ENCODE measurements at places on chromosomes 7 and 10. TPM values are rescaled to one million over a fixed set of nuclear protein-coding genes. Genes with fewer than 3 reads are reported as not detected.

The CFAP70 gene
- total RNA-seq = 1.7 TPM

The OR2A1 gene
- not detected for total RNA-seq

The RBP4 gene
- not detected for total RNA-seq

The ADRB1 gene
- not detected for total RNA-seq

The FANK1 gene
- 0.42 TPM for total RNA-seq

The AZGP1 gene
- not detected for total RNA-seq

- no peak for DNase-seq
Observed at GRCh38 chr7:27842851-27843250, 102.9 kb downstream of the TAX1BP1 start.

GRCh38 chr10:58350619-58351323 is 16.0 kb downstream of the UBE2D1 start:
- DNase-seq = no peak

DNA sequence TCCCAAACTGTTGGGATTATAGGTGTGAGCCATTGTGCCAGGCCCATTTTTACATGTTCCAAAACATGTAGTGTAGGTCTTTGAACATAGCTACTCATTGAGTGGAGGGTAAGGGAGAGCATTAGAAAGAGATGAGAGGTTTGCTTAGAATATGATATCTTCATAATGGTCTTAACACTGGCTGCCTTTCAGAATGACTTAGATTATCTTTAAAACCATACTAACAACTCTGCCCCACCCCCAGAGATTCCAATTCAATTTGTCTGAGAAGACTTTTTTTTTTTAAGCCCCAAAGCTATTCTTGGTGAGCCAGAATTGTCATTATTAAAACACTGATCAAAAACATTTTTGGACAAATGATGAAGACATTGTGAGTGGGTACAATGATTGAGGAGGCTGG is 168.9 kb downstream of the PHTF2 start:
- no peak for DNase-seq

- DNase-seq = no peak
Observed at GRCh38 chr7:143435266-143435665, 8.0 kb upstream of the TAS2R60 start.

- DNase-seq = no peak
Observed at GRCh38 chr7:18363751-18364380, 131.7 kb upstream of the HDAC9 start.

DNA sequence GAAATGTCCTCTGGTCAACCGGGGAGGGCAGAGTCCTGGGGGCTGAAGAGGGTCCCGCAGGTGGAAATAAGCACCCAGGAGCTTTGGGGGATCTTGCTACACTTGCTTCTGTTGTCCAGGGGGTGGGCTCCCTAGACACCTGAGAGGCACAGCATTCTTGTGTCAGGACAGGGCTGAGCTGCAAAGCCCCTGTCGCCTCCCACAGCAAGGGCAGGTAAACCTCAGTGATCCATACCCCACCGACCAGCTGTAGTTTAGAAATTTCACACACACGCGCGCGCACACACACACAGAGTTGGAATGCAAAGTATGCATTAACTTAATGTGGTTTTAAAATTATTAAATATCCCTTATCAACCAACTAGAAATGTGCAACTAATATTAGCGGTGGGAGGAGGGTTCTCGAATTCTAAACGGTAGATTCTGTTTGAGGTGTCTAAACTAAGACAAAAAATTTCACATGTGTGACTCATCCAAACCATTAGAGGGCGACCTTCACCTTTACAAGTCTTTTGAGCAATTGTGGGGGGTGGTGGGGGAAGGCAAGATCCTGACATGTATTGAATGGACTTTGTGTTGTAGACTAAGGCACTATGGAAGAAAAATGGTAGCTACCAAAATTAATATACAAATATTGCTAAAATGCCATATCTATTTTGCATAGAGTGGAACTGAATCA is 34.3 kb upstream of the PTF1A start:
- no peak for DNase-seq

GRCh38 chr7:2237109-2237602 is 4.4 kb upstream of the MAD1L1 start:
- peak; percentile 51 for DNase-seq

DNA sequence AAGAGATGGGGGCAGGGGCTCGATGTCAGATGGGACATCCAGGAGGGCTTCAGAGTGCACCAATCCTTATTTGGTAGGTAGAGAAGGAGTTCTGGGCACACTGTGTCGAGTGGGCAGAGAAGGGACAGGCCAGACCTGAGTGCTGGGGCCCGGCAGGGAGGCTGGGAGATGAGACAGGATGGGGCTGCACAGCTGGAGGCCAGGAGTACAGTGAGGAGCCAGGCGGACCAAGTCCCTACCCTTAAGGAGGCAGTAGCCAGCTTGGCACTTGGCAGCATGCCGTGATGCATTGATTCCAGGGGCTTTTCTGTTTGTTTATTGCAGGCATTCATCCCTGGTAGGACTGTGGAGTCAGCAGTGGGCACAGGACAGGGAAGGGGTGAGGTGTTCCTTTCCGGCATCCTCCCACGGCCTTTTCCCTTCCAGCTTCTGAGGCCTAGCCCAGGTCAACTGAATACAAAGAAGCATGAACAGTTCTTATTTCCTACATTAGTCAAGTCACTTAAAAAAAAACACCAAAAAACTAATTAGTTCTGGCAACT is 168.8 kb upstream of the CDCA7L start:
- no peak for DNase-seq

- DNase-seq = no peak
Observed at GRCh38 chr7:127715272-127715671, 63.3 kb downstream of the SND1 start.

DNA sequence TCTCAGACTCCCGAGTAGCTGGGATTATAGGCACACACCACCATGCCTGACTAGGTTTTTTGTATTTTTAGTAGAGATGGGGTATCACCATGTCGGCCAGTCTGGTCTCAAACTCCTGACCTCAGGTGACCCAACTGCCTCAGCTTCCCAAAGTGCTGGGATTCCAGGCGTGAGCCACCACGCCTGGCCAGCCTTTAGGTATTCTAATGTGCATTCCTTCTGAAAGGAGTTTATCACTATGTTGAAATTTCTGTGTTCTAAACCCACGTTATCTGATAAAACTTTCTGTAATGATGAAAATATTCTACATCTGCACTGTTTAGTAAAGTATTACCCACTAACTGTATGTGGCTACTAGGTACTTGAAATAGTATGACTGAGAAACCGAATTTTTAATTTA is 110.6 kb upstream of the IMMP2L start:
- DNase-seq = no peak

DNA sequence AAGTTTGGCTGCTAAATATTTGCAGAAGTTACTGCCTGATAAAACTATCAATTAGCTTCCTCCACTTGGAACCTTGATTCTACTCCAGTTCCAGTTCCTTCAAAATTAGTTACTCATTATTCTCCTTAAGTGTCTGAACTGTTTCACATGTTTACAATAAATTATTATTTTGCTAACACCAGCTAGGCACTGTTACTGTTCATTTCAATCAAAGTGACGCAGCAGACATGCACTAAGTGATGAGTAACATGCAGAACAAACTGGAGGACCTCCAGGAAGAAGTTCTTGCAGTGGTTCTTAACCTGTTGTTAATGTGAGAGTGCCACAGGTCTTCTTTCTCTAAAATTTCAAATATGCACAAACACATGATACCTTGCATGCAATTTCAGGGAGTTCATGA is 491.8 kb upstream of the SEMA3A start:
- DNase-seq = no peak

- no peak for DNase-seq
Observed at GRCh38 chr7:55641273-55641691, 69.0 kb upstream of the VOPP1 start.

- no peak for DNase-seq
Observed at GRCh38 chr7:104983076-104983577, 30.9 kb upstream of the KMT2E start.

DNA sequence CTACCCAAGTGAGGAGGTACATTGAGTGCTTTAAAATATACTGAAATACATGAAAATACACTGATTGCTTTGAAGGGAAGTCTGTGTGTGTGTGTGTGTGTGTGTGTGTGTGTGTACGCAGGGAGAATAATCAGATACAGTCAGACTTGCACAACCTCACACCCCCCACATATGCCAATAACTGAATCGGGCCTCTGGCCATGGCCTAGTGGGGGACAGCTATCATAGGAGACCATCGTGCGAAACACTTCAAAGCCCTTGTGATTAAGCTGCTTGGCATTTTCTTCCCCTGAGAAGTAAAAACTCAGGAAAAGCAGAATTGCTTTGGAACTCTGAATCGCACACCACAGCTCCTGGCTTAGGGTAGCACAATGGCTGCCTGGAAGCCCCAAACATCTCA is 135.1 kb downstream of the C10orf105 start:
- no peak for DNase-seq

GRCh38 chr10:10730471-10731043 is 287.1 kb upstream of the CELF2 start:
- DNase-seq = no peak

DNA sequence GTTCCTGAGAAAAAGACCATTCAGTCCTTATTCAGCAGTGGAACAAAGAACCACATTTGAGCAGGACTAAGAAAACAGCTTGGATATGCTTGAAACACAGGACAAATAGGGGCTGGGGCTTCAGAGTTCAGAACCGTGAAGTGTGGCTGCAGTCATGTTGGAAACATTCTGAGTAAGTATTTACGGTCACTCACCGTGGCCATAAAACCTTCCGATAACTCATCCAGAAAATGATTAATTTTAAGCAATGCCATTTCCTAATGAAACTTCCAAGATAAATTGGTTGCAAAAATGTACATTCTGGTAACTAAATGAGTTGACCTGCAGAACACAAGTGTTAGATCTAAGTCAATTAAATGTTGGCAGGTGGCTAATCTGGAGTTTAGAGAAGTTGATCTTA is 279.2 kb downstream of the CXCL12 start:
- DNase-seq = no peak

- no peak for DNase-seq
Observed at GRCh38 chr7:40437498-40437897, 302.7 kb downstream of the SUGCT start.

- no peak for DNase-seq
Observed at GRCh38 chr10:60093317-60093716, 187.0 kb upstream of the CCDC6 start.

GRCh38 chr10:50447691-50448090 is 176.1 kb downstream of the SGMS1 start:
- DNase-seq = no peak
